ENCODE measurements at places on chromosomes 12 and 14.

DNA sequence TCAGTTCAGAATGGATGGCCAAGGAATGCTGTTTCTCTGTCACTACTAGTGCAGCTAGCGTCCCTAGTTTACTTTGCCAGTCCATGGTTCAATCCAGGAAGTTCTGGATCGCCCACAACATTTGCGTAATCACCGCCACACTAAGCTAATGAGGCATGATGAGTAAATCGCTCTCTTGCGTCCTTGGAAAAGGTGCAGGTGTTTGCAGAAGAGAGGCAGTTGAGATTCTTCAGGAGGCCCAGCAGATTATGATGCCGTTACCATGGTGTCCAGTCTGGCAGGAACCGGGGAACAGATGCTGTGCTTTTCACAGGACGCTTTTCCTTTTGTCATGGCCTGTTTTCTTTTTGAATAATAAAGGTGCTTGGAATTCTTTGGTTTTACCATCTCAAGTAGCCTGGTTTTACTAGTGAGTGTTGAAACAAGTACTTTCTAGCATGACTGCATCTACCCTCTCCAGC, 9.0 kb downstream of the TPH2 start:
- no peak for DNase-seq

- DNase-seq, result no peak
Observed at GRCh38 chr12:25801734-25802133, 156.7 kb upstream of the RASSF8 start.

DNA sequence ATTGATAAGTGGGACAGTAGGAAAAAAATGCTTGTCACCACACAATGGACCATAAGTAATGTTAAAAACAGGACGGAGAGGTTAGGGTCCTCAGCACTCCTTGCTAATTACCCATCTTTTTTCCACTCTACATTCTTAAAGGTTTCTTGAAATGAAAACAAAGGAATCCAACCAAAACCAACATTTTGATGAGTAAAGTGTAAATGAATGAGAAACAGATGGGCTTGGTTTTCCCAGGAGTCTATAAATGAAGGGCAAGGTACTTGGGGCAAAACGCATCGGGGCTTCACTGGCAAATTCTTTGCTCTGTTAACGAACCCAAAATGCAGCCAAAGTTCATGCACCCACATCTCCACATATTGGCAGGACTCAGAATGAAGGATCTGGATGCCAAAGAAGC, 129.2 kb upstream of the BMP4 start:
- DNase-seq, result no peak

GRCh38 chr14:64061115-64061514, 208.3 kb downstream of the SYNE2 start:
- no peak for DNase-seq

DNA sequence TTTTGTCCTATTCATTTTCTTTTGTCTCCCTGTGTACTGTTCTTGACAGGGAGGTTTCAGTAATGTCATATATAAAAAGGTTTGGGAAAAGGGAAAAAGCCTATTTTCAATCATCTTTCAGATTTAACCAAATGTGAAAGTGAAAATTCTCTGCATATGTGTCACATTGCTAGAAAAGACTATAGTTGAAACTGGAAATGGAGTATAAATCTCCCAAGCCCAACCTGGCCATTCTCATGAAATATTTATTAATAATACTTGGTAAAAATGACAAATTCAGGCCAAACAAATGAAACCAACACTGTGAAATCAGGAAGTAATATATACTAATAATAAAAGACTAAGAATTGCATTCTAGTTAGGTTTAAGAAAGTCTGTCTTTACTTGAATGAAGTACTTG, 1129.2 kb downstream of the SLC16A7 start:
- no peak for DNase-seq

DNA sequence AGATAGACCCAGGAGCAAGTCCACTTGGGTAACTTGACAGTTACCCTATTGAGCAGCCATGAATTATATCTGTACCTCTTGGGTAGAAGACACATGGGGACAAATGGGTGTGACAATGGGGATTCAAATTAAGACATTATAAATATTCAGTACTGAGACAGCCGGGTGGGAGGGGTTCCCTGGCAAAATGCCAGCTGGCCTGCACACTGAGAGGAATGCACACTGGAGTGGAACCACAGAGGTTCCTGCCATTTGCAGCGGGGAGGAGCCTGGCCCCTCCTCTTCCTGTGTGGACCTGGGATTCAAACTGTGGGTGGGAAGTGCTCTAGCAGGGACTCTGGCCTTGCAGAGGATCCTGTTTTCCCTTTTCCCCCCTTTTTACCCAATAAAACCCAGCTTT, 118.7 kb upstream of the CDKN3 start:
- DNase-seq, result no peak

DNA sequence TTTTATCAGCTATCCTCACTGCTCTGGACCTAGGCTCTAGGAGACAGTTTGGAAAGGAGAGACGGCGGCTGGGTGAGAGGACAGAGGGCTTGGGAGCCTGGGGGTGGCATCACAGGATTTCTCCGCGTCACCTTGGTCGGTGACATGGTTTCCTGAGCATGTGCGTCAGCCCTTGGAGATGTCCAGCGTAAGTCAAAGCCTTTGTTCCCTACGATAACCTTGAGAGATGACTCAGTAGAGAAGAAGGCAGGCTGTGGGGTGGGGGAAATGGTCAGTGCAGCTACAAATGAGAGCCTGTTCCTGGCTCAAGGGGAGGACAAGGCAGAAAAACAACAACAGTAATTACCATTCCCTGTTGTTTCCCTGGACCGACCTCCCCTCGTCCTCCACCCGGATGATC, 90.2 kb upstream of the TBX3 start:
- DNase-seq, result no peak

GRCh38 chr14:80213602-80214001, 2.3 kb upstream of the DIO2 start:
- DNase-seq, result no peak

DNA sequence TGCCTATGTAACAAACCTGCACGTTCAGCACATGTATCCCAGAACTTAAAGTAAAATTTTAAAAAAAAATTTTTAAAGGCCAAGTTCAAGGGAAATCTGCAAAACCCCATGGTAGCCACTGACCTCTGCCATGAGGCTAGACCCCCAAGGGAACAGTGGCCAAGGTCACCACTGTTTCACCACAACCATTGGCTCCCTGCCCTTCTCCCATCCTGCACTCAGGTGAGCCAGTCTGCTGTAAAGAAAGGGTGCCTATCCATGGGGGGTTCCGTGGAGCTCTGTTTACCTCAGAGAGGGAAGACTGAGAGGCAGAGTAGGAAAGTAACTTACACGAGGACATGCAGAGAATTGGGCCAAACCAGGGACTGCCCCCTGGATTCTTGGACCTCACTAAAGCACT, 38.6 kb downstream of the VWF start:
- no peak for DNase-seq

- no peak for DNase-seq
Observed at GRCh38 chr14:97005934-97006333, 208.8 kb downstream of the VRK1 start.

DNA sequence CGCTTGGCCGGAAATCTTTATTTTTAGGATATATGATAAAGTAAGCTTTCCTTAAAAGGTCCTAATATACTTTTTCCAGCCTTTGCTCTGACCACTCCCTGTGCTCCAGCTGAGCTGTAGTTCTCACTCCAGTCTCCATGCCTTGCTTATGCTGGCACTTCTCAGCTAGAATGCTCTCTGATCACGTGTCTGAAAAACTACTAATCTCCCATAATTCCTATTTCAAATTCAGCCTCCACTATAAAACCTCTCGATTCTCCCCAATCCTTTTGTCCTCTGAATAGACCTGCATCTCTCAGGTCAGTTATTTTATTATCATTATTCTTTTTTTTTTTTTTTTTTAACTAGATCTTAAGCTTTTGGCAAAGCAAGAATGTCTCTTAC, 3.7 kb downstream of the BIN2 start:
- no peak for DNase-seq

DNA sequence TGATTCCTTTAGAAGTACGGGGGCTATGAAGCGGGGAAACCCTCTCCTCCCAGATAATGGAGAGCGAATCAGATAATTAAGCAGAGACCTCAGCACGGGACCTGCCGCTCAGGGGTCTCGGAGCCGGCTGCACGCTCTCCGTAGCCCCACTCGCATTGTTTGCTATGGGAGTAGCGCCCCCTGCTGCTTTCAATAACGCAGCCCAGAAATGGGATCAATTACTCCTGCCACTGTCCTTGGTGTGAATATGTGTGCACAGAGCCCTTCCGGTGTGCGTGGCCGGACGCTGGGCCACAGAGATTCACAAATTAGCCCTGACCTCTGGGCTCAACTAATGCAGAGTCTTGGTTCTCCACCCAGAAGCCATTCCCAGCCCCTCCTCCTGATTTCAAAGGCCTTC, 76.4 kb upstream of the TMEM132C start:
- DNase-seq, result no peak

- DNase-seq, result no peak
Observed at GRCh38 chr14:61531465-61532122, 163.7 kb upstream of the HIF1A start.

DNA sequence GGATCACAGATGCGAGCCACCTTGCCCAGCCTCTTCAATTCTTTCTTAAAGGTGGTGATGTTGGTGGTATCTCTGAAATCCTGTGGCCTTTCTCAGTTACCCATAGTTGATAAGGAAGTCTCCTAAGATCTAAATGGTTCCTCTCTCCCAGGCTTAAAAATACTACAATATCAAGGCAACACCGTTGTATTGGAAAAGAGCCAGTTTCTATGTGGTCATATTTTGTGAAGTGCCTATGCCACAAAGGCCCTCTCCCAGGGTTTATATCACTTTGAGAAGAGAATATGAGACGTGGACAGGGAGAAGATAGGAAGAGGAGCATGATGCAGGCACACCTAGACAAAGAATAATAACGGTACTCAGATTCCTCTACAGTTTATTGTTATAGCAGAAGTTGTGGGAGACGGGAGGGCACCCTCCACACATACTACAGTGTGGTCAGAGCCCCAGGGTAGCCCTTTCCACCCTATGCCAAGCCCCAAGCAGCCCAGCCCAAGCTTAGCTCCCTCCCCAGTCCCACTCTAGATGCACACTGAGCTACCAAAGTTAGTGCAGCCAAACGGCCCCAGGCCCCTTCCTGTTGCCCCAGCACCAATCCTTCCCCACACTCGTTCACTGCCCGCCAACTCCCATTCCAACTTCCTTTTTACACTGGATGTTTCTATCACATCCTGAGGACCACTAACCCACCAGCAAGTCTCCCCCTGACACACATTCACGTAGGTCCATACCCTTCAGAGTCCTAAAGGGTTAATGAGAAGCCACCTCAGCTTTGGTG, 8.3 kb downstream of the NDRG2 start:
- no peak for DNase-seq

DNA sequence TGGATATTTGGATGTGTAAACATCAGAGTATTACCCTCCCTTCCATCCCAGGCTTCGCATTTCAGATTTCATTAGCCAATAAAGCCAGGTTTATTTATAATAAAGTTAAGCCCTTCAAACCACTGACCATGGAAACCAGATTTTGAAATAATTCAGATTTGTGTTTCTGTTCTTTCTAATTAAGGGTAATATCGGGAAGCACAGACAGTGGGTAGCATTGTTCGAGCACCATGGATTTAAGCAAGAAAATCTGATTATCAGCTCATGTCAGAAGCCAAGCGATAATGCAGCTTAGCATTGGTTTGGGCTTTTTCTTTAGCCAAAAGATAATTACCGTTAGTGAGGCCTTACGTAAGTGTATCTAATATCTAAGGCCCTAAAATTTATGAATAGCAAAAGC, 116.1 kb downstream of the C12orf42 start:
- DNase-seq, result no peak

GRCh38 chr12:29818916-29819623, 35.3 kb upstream of the TMTC1 start:
- no peak for DNase-seq

DNA sequence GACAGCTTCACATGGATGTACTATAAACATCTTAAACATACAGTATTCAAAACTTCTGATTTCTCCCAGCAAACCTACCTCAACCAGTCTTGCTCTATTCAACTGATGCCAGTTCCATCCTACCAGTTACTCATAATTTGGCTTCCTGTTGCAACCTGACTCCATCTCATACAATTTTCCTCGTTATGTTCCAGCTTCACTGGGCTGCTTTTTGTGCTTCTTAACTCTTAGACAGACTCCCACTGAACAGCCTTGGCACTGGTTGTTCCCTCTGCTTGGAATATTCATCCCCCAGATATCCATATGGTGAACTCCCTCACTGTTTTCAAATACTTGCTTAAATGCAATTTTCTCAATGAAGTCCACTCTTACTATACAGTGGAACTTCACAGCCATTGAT, 249.2 kb downstream of the AEBP2 start:
- DNase-seq, result no peak

GRCh38 chr12:28938056-28938455, 211.0 kb upstream of the FAR2 start:
- DNase-seq, result no peak

DNA sequence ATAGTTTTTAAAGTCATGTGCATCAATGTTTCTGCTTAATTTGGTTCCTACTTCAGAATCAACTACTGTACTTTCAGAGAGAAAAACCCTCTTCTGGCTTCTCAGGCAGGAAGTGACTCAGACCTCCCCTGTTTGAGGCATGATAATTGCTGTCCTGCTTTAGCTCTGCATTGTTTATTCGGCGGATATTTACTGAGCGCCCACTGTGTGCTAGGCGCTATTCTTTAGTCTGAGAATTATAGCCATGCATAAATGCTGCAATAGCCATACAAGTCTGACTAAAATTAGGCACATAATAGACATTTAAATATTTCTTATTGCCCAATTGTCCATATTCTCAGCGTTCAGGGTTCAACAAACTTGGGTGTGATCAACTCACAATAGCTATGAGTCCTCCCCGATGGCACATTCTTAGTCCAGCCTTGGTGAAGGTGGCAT, 6.1 kb upstream of the AMIGO2 start:
- DNase-seq, result no peak

GRCh38 chr14:75461303-75461702, 33.5 kb downstream of the JDP2 start:
- no peak for DNase-seq

DNA sequence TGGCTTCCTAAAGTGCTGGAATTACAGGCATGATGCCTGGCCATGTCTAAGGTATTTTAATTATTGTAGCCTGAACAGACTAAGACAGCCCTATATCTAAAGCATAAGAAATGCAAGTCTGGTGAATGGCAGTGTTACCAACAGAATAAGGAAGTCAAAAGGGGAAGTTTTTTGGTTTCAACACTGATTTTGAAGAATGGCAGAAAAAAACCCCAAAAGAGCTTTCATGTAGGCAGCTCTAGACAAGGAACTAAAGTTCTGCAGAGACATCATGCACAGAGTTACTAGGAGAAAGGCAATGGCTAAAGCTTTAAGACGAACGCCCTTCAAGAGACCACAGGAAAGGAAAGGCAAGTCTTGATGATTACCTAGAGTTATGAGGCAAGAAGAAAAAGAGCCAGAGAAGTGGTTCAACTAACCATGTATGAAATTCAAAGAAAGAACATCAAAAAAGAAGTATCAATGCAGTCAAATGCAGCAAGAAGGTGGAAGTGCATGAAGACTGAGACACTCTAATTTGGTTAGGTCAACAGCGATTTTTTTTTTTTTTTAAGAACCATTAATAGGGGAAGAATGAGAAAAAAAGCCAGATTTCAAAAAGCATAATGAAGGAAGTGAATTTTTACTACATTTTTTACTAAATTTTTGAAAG, 50.8 kb downstream of the RPS6KA5 start:
- no peak for DNase-seq

- no peak for DNase-seq
Observed at GRCh38 chr14:28759653-28760313, 6.8 kb upstream of the FOXG1 start.

All from stimulated activated CD8-positive, alpha-beta memory T cell treated with anti-CD3 and anti-CD28 coated beads, Interleukin-15, amount 100 ng/mL, for 24 hours (primary cell).